ENCODE measurements at places on chromosomes 12 and 14.
A peak's percentile ranks its signal among the peaks of the same experiment; 100 is the strongest.

DNA sequence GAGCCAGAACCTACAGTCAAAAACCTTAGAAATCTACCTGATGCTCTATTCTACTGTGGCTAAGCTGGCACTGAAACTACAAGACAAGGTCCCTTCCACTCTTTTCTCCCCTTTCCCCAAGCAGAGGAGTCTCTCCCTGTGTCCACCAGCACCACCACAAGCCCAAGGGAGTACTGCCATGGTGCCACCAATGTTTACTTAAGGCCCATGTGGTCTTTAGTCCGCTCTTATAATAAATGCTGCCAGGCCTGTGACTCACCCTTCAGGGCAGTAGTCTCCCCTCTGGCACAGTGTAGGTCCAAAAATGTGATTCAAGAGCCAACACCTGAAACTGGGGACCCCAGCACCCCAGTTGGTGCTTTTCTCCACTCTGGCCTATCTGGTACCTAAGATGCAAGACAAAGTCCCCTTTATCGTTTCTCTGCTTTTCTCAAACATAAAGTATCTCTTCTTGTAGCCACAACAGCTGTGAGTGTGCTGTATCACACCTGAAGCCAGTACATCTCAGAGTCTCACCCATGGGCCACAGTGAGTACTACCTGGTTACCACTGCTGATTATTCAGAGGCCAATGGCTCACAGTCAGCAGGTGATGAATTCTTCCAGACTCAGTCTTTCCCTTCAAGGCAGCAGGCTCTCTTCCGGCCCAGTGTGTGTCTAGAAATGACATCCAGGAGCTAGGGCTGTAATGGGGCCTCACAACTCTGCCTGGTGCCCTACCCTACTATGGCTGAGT, 29.3 kb downstream of the SLC38A2 start:
- DNase-seq, result no peak

DNA sequence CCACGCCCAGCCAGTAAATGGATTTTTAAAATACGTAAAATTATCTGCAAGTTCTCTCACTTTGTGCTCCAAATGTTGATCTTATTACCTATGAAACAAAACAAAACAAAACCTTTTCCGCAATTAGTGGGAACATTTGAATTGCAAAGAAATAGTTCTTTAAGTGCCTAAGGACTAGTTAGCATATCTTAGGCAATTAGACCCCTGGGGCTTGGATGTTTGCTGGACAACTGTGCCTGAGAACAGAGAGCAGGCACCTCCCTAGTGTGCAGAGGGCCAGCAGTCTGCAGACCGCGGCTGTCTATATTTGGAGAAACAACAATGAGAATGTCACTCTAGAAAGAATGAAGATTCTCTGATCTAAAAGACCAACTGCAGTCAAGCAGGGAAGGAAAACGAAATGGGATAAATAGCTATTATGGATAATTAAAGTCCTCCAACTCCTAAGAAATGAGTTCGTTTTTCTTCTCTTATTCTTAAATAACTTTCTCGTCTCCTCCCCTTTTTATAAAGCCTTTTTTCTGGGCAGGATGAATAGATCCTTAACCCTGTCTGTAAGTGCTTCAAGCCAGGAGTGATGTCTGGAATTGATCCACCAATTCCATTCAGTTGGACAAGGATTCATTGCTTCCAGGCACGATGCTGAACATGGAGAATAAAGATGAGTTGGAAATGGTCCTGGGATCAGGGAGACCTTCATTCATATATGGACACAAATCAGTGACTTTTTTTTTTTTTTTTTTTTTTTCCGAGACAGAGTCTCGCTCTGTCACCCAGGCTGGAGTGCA, 16.2 kb downstream of the SLC17A8 start:
- peak; percentile 83 for DNase-seq

DNA sequence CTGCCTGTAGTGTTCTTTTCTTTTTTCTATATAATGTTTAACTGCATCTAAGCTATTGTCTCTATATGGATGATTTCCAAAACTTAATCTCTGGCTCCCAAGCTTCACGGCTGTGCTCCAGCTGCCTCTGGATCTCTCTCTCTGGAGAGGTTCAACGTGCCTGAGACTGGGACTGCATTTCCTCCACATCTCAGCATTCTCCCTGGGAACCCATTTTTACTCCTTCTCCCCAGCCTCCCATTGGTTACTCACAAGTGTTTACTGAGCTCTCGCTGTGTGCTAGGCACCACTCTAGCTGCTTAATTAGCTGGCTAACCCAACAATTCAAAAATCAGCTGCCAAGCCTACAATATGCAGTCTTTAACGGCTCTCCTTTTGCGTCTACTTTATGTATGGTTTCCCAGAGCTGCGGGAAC, 34.7 kb downstream of the FBXL14 start:
- no peak for DNase-seq

DNA sequence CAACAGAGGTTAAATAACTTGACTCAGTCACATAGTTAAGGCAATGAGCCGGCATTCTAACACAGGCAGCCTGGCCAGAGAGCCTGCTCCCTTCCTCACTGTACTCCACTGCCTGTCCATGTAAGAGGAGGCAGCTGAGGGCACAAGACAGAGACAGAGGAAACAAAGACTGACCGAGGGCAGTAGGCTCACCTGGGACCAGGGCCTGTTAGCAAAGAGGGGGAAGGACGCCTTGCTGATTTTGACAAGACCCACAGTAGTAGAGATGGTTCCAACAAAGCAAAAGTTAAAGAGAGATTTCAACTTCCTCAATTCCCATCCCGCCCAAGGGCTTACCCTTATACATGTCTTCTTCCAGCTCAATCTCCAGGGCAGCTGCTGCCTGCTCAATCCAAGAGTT, 26.5 kb downstream of the OTUB2 start:
- DNase-seq, result peak; percentile 41

DNA sequence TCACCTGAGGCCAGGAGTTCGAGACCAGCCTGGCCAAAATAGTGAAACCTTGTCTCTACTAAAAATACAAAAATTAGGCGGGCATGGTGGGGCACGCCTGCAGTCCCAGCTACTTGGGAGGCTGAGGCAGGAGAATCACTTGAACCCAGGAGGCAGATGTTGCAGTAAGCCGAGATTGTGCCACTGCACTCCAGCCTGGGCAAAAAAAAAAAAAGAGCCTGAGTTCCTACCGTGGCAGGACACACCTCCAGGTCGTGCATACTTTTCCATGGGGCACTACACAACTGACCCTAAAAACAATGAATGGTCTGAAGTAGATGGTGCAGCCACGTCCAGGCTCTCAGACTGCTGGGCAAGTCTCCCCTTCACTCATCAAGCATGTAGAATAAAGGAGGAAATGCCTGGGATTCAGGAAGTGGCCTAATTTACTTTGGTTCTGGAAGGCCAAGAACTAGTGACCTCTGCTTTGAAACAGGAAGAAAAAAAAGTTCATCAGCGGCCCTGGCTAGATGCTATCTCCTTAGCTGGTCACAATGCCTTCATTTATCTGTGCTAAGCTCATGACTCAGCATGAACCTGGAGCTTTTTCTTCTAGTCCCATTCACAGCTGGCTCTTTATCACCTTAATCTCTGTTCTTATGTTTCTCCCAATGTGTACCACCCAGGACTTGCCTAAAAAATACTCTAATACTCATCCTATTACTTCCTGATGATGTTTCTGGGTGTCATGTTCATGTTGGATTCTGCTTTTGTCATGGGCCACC, 55.8 kb upstream of the OR6J1 start:
- DNase-seq, result peak; percentile 93

DNA sequence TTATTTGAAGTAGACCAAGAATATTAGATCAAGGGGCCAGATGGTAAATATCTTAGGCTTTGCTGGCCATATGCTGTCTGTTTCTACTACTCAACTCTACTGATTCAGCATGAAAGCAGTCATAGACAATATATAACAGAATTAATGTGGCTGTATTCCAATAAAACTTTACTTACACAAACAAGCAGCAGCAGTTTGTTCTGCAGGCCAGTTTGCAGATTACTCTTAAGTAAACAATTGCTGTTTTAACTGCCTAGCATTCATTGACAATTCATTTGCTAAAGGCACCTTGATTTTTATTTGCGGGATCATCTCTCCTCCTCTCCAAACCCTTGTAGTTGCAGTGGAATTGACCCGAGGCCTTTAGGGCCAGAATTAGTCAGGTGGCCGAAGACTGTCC, 94.1 kb upstream of the GARIN6 start:
- DNase-seq, result no peak

DNA sequence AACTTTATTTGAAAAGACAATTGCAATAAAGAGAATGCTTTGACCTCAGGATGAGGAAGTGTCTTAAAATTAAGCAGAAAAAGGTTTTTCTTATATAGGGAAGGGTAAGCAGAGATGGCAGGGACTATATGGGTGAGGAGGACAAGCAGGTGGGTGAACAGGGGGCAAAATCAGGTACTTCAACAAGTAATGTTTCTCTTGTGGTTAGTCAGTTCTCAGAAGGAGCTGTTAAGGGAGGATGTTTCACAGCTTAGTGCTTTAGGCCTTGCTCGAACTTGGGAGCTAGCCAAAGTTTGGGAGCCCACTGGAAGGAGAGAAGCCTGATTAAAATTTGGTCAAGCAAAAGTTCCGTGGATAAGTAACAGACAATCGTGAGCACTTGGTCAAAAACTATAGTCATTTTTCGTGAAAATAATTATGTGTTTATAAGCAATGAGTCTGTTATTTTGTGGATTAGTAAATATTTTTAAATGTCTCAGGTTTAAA, 364.2 kb upstream of the TMPO start:
- no peak for DNase-seq

DNA sequence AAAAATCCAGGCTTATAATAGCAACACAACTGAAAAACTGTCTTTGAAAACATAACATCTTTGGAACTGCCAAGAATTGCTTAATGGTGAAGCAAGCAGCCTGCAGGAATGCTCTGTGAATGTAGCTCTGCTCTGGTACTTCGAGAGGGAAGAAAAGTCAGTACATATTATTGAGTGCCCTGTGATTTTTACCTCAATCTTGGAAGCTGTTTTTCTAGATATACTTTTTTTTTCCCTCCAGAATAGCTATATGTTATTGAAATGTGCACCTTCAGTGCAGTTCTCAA, 508.1 kb downstream of the PCNX1 start:
- DNase-seq, result no peak

DNA sequence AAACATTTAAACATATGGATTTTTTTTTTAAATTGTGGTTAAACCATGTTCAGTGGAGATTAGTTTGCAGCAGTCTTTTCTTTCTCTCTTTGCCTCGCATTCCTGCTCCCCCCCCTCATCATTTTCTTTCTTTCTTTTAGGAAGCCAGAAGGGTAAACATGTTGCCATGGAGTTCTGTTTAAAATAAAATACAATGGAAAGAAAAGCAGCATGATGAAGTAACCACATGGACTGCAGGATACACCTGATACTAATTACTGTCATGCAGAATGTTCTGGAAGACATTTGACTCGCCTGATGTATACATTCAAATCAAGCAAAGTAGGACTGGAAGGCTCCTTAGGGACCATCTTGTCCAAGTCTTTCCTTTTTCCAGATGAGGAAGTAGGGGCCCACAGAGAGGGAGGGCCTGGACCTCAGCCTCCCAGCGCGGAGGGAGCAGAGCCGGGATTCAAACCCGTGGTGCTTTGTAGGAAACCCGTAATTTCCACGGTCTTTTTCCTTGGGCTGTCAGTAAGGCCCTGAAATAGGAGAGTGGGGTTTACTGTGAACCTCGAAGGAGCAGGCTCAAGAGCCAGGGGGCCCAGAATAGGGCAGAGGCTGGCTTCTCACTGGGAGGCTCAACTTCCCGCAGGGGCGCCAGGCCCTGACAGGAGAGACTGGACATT, 2.4 kb upstream of the MEG3 start:
- DNase-seq, result no peak

DNA sequence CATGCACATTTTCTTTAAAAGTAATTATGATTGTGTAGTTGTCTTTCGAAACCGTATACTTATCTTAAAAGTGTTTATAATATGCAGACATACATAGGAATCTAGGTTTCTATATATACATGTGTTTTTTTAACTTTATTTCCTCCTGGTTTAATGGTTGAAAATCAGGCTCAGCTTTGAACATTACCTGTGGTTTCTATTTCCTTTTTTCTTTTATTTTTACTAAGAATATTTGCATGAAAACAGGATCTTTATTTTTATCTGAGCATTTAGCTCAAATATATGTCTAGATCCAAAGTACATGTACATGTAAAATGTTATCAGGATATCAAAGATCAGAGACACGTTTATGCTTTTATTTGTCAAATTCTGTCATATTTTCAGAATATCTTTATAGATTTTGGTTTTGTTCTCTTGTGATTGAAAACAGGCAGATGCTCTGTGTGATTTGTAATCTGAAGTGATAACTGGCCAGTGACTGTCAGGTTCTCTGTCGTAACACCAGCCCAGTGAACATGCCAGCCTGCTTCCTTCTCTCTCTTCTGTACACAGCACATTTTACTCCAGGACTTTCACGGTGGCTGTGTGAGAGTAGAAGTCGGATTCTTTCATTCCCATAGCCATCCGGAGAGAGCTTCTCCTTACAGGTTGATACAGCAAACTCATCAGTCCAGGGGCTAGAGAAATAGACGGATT, 13.7 kb downstream of the TCTN1 start:
- no peak for DNase-seq

GRCh38 chr12:65269603-65270002, 8.9 kb upstream of the MSRB3 start:
- no peak for DNase-seq

DNA sequence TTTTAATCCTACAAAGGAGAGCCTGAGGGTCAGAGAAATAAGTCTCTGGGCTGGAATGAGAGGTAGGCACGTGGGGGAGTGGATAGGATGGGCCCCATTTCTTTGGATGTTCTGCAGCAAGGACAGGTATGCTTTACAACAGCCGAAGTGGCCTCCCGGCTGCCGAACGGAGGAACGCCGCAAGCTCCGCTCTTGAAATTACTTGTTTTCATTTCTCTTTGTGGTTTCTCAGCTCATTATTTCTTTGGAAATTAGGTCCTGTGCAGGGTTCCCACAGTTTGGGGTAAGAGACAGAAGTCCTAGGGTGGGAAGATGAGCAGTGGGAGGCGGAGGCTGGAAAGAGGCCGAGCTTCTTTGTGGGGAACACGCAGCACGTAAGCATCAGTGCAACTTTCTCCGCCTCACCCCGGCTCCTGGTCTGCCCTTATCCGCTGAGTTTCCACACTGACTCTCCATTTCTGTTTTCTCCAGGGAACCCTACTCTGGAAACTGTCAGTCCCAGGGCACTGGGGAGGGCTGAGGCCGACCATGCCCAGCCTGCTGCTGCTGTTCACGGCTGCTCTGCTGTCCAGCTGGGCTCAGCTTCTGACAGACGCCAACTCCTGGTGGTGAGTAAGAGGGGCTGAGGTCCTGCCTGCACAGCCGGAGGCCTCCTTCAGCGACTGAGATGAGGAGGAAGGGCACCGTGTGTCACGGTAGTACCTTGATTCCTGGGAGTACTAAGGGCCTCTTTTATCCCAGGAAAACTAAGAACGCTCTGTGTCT, 2.0 kb downstream of the WNT5B start:
- peak; percentile 96 for DNase-seq

GRCh38 chr12:6582196-6582595, 14.1 kb upstream of the NOP2 start:
- DNase-seq, result no peak

Measured in islet precursor cell (in vitro differentiated cells).